ENCODE measurements at places on chromosomes 3 and 15.

DNA sequence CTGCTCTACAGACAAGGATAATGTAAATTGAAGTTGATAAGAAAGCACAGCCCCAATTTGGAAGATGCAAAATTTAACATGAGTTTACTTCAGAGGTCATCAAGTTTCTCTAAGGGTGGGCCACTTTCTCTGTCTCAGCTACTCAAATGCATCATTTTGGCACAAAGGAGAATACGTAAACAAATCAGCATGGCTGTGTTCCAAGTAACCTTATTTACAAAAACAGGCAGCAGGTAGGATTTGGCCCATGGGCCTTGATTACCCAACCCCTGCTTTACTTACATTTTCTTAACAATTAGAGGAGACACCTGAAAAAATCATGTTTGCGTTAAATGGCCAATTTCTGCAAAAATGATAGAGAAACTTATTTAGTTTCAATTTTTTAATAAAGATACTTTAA, 181.7 kb downstream of the GBE1 start:
- DNase-seq: no peak

DNA sequence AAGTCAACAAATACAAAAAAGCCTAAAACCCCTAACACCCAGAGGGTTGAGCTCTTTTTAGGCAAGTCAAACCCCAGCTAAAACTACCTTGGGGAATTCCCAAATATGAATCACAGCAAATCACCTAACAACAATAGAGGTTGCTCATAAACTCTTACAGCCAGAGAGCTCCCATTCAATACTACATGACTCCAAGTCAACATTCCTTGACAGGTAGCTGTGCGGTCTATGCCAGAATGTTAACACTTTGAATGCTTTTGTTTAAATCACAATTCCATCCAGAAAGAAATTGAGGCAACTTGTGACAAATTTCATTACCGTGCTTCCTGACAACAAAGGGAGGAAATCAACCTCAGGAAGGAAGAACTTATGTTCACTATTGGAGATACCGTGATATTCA, 7.5 kb upstream of the UACA start:
- no peak for DNase-seq

DNA sequence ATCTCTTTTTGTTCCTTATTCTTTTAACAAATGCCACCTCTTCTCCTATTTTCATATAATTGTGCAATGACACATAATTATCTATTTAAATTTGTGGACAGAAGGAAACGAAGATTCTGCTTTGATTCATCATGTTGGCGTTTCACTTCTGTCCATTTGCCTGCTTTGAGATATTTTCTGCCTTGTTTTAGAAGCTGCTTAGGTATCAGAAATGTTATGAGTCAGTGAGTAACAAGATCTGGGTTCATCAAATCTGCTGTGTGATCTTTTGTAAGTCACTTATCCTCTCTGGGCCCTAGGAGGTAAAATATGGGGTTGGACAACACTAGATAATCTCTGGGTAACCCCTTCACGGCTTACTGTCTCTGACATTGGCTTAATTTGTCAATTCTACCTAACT, 7.3 kb upstream of the MINDY4B start:
- DNase-seq: no peak

- DNase-seq: no peak
Measured at GRCh38 chr3:70231266-70231701, 81.2 kb downstream of the MDFIC2 start.

- no peak for DNase-seq
Measured at GRCh38 chr3:58526515-58526957, 10.5 kb downstream of the ACOX2 start.

- DNase-seq: no peak
Measured at GRCh38 chr3:138334608-138335007, 5.0 kb upstream of the NME9 start.

DNA sequence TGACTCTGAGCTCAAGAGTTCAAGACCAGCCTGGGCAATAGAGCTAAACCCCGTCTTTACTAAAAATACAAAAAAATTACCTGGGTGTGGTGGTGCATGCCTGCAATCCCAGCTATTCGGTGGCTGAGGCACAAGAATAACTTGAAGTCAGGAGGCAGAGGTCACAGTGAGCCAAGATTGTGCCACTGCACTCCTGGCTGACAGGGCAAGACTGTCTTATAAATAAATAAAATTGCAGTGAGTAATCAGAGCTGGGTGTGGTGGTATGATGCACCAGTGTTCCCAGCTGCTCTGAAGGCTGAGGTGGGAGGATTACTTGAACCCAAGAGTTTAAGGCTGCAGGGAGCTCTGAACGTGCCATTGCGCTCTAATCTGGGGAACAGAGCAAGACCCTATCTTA, 55.9 kb upstream of the GCNT3 start:
- DNase-seq: no peak

DNA sequence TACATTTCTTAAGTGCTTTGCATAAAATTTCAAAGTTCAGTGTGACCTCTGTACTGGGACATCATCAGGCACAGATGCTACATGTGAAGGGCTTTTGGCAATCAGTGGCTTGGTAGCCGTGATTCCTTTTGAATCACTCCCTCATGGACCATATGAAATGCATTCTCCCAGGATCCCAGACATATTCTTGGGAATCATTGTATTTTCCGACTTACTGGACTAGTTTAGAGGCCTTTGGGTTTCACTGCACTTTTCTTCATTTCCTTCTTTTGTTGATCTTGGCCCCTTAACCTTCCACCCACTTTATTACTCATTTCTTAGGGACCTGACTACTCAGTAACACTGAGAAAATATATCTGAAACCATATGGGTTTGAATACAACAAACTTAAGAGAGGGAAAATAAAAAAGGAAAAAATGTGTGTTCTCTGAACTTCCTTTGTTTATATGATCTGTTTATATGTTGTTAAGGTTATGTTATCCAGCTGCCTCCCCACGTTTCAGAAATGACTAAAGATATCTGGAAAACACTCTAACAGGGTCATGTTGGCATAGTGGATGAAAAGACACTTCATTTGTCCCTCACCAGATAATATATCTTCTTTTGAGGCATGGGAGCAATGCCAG, 35.1 kb downstream of the HMG20A start:
- no peak for DNase-seq

DNA sequence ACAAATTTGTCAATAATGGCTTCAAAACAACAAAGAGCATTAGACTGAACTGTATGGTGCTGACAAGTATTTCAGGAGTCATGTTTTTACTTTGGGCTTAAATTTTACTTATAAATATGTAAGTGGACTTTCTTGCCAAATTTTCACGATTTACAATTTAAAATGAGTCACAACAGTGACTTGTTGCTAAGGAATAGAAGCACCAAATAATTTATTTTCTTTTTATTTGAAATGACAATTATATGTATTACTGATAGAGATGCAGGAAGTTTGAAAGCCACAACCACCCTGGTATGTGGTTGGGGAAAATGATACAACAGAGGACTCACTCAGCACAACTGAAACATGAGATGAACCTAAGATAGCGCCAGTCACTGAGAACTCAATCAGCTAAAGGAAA, 90.3 kb downstream of the FMN1 start:
- no peak for DNase-seq

DNA sequence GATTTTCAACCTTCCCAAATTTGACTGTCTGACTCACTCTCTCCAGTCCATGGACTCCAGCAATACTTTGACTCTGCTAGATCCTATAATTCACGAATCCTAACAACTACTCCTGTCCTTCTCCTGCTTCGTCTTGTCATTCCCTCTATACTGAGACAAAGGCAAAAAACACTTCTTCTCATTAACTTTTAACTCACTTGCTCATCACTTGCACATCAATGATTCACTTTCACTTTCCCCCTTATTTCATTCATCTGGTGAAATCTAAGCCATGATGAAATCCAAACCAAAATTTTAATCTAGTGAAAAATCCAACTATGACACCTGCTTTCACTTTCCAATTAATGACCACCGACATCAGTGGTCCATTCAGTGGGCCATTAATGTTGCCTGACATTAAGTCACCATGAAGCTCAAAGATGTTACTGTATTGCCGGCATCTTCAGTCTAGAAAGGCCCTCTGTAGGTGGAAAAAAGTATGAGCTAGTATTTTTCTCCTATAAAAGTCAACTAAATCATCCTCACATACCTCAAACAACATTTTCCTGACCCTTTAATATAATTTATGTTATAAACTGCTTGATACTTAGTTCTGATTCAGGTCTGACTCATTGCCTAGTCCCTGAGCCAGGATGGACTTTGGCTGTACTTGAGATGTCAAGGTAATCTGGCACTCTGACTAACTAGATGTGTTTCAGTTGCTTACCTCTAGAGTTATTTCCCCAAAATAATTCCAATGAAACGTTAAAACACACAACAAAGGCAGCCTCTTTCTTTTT, 158.6 kb downstream of the CNTN6 start:
- no peak for DNase-seq

DNA sequence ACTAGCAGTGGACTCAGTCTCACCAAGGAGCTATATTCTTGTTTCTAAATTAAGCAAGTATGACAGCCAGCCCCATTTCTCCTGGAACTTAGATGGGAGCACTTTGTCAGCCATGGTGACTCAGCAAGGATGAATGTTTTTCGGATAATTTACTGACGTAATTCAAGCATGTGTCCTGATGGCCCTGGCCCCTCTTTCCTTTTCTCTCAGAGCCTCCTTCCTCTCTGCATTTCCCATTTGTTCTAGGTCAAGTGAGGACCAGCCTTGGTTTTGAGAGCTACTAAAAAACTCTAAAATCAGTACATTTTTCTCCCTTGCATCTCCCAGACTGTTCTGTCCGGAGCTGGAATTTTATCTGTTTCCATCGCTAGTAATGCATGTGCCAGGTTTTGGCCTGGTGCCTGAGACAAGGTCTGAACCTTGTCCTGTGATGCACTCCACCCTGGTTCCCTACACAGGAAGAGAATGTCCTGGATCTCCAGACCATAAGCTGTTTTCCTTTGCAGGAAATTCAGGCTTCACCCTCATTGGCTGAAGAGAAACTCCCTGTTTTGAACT, 256.6 kb upstream of the ROPN1 start:
- DNase-seq: no peak

- no peak for DNase-seq
Measured at GRCh38 chr3:184134746-184135148, 411 bp upstream of the EIF2B5 start.

DNA sequence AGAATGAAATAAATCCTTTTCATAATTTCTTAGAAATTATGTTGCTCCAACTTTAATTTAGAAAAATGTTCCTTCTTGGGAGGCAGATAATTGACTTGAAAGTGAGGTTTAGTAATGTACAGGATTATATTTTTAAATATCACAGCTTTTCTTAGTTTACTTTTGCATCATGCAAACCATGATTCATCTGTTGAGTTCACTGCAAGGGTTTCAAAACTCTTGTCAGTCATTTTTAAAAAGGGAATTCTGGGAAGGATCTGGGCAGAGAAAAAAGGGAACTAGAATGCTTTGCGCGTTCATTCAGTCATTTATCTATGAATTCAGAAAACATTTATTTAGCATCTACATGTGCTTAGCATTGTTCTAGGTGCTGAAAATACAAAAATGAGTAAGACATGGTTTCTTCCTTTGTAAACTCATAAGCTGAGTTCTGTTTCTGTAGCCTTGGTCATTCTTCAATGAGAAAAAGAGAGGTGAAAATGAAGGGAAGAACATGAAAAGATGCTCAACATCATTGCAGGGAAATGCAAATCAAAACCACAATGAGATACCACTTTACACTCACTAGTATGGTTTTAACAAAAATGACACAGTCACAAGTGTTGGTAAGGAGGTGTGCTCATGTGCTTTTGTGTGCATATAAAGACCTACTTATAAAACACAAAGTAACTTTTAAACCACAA, 209.1 kb downstream of the NR1D2 start:
- no peak for DNase-seq

GRCh38 chr3:14256561-14257342, 78.1 kb downstream of the LSM3 start:
- DNase-seq: no peak

- no peak for DNase-seq
Measured at GRCh38 chr15:67105065-67105951, 39.9 kb downstream of the SMAD3 start.

GRCh38 chr3:148839805-148840204, 12.2 kb downstream of the CPB1 start:
- no peak for DNase-seq

GRCh38 chr3:22485954-22486353, 717.2 kb upstream of the UBE2E2 start:
- no peak for DNase-seq

DNA sequence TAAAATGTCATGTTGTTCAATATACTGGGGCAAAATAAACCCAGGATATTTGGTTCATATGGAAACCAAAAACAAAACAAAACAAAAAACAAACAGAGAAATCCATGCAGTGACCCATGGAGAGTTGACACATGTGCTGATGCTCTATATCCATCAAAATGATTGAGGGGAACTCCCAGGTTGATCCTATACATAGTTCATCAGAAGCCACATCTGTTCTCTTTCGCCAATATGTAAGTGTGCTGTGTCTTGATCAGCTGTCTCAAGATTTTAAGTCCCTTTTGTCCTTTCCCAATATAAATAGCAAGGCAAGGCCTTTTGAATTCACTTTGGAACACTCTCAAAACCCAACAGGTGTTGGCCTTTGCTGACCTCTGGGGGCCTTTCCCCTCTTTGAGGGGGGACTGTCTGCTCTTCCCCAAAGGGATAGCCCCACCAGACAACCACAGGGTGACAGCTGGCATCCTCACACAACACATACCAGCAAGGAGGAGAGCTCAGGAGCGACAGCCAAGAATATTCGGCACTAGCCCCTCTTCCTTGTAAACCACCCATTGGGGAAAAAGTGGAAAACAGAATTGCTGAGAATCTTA, 209.4 kb upstream of the CD96 start:
- DNase-seq: no peak

- peak; percentile 45 for DNase-seq
Measured at GRCh38 chr3:38575279-38575843, 74.1 kb downstream of the SCN5A start.

DNA sequence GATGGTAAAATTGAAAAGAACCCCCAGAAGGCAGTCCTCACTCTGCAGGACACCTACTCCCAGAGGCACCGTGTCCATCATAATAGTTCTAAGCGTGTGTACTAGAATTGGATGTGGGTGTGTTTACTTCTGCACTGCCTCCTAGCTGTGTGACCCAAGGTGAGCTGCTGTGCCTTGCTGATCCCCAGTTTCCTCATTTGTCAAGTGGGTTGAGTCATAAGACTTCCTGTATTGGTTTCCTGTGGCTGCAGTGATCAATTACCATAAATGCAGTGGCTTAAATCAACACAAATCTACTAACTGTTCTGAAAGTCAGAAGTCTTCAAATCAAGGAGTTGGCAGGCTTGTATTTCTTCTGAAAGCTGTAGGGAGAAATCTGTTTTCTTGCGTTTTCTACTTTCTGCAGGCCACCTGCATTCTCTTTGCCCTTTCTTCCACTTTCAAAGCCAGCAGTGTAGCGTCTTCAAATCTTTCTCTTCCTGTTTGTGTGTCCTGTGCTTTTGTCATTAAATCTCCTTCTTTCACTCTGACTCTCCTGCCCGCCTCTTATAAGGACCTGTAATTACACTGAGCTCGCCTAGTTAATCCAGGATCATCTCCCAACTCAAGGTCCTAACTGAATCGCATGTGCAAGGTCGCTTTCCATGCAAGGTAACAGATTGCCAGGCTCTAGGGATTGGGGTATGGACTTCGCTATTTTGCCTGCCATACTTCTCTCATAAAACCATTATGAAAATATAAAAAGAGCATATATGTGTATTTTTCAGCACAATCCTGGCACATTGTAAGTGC, 59.0 kb downstream of the RORA start:
- no peak for DNase-seq

Measured in sciatic nerve (tissue), 2 donors.